ENCODE measurements at places on chromosomes 5 and 9. TPM values are rescaled to one million over a fixed set of nuclear protein-coding genes. Genes with fewer than 3 reads are reported as not detected.

AGXT2 gene
- polyA plus RNA-seq, result not detected

MARCHF6 gene
- polyA plus RNA-seq, result 566 TPM

ENTPD2 gene
- not detected for polyA plus RNA-seq

PLPPR1 gene
- polyA plus RNA-seq, result 1.2 TPM

IFNA2 gene
- polyA plus RNA-seq, result 0.22 TPM
